Stimulated activated CD4-positive, alpha-beta T cell treated with anti-CD3 and anti-CD28 coated beads, TNF-alpha, amount 100 ng/mL, for 24 hours (primary cell): ENCODE measurements at places on chromosomes 4 and X.

DNA sequence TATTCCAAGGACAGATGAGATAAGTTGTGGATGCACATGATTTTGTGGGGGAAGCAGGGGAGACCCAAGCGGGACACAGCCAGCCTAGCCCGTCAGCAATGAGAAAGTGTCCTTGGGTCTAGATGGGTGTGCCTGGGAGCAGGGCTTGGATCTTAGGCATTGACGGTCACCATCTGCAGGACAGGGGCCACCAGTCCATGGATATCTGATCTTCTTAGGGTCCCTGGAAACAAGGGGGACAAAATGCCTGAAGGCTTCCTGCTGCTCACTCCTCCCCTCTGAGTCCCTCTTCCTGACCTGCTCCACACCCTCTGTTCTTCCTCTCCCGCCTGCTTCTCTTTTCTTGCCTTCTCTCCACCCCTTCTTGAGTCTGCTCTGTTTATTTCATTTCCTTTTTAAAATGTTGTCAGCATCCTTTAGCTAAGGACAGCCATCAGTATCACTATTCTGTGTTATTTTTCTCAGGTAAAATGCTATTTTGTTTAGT lies 298.4 kb downstream of the RAPGEF2 start:
- DNase-seq, result no peak

GRCh38 chr4:107444-108429 lies 16.6 kb upstream of the ZNF718 start:
- DNase-seq, result no peak

GRCh38 chrX:141469469-141469868 lies 115.1 kb downstream of the SPANXA1 start:
- no peak for DNase-seq

DNA sequence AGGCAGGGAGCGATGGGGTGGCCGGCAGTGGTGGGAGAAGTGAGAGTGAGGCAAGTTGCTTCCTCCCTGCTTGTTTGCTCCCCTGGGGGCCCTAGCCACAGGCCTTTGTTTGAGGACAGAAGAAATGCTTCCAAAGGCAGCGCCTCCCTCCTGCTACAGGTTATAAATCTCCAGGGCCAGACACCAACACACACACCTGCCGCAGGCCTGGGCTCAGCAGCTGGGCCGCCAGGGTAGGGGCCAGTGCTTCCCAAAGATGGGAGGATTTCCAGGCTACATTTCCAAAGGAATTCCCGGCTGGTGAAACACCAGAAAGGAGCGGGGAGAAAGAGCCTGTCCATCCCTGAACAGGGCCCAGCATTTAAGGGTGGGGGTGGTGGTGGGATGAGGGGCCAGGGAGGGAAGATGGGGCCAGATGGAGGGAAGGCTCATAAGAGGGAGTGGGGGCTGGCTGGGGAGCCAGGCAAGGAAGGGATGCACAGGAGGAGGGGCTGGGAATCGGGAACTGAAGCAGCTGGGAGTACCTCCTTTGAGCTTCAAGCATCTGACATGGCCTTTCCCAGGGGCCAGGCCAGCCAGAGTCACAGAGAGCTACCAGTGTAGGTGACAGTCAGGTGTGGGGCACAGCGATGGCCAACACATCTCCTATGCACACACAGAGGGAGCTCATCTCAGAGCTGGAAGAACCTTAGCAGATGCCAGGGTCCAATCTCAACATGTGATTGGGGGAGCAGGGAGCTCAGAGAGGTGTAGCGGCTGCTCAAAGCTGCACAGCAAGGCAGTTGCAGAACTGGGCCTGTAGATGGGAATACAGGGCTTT lies 143.9 kb downstream of the PJA1 start:
- no peak for DNase-seq

DNA sequence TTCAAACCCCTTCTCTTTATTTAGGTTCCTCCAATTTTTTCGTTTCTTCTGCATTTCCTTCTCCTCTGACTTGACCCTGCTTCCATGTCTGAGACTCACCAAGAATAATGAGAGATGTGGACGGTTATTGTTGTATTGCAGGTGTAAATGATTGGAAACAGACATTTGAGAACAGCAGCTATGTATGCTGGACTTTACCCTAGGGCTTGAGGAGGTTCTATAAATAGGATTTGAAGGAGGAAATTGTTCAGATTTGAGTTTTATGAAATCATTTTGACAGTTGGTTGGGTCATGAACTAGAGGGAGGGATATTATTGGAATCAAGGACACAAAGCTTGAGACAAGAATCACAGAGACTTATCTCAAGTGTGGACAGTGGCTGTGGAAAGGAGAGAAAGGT lies 614.6 kb upstream of the CPEB2 start:
- DNase-seq, result no peak

GRCh38 chr4:65799513-65799912 lies 129.2 kb upstream of the EPHA5 start:
- no peak for DNase-seq

- no peak for DNase-seq
Measured at GRCh38 chr4:4533461-4534169, 8.2 kb downstream of the STX18 start.

GRCh38 chrX:49879656-49880277 lies 483 bp downstream of the USP27X start:
- DNase-seq, result no peak

GRCh38 chr4:10007793-10008608 lies 13.3 kb downstream of the SLC2A9 start:
- DNase-seq, result no peak

DNA sequence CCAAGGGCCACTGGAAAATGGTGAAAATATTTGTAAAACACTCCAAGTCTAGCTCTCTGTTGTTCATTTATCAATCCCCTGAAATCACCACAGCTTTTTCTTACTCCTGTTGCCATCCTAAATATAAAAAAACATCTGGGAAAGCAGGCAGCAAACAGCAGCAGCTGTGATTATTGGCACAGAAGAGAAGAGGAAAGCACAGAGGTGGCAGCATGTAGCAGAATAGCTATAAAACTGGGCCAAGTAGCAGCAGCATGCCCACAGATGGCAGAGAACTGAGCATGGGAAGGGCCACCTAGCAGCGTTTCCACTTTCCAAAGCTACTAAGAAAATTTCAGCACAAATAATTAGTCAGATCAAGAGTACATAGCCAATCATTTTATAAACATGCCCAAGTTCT lies 307.2 kb downstream of the SLC7A11 start:
- DNase-seq, result no peak

DNA sequence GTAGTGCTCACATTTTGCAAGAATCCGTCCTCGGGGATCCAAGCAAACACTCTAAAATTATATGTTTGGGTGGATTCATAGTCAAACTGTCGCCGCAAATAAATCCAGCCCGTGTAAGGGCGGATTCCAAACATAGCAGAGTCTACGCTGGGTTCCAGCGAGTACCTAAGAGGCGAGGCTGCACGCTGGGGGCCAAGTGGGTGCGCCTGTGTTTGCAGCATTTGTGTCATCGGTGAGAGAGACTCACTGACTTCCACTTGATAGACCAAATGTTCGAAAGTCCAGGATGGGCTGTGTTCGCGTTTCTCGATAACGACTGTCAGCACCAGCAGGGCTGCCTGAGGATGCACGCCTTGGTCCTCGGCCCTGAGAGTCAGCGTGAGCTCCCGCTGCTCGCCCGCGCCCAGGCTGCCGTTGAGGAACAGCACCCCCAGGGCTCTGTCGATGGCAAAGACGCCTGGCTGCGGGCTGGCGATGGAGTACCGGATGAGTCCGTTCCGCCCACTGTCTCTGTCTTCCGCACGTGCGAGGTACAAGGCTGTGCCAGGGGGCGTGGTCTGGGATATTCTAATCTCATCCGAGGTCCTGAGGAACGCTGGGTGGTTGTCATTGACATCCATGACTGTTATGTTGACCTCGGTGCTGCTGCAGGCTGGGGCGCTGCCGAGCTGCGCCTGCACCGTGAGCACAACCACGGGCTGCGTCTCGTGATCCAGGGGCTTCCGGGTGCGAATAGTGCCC lies 158.7 kb downstream of the DCHS2 start:
- peak; percentile 63 for DNase-seq

DNA sequence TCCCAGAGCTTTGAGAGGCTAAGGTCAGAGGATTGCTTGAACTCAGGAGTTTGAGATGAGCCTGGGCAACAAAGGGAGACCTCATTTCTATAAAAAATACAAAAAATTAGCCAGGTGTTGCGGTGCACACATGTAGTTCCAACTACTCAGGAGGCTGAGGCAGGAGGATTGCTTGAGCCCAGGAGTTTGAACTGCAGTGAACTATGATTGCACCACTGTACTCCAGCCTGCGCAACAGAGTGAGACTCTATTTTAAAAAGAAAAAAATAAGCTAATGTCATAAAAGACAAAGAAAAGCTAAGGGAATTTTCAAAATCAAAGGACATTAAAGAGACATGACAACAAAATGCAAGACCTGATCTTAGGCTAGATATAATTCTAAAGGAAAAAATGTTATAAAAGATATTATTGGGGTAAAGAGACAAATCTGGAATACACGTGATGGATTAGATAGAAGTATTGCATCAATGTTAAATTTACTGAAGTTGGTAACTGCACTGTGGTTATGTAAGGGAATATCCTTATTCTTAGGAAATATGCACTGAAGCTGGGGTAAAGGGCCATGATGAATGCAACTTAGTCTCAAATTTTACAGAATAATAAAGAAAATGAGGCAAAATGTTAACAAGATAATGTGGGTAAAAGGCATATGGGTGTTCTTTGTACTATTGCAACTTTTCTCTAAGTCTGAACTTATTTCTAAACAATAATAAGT lies 75.2 kb downstream of the SPRY1 start:
- DNase-seq, result no peak

DNA sequence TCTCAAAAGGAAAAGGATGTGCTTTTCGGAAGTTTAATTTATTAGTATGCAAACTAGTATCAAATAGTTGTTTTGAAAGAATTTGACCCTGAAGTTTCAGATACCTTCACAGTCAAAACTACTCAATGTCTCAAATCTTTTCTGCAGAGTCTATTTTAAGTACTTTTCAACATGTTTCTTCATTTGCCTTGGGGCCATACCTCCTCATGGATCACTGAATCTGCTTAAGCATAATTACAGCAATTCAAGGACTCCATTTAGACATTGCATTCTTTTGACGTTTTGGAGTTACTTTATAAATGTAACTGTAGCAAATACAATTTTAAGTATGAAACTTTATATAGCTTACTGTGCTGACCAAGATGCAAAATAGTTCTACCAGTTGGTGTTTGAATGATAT lies 25.5 kb downstream of the PALLD start:
- no peak for DNase-seq
